ENCODE measurements at places on chromosomes 1 and 21.

DNA sequence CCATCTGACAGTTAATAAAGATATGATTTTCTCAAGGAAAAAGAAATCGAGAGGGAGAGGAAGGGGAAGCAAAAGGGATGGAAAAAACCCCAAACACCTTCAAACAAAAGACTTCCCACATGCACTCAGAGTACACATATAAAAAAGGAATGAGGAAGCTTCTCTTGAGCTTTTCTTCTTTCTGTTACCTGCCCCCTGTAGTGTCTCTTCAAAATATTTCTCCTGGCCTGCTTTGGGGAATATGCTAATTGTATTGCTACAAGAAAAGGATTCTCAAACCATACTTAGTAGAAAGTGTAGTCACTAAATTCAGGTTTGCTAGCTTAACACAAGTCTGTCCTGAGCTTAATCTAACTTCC, 58.7 kb downstream of the KIF14 start:
- no peak for DNase-seq

DNA sequence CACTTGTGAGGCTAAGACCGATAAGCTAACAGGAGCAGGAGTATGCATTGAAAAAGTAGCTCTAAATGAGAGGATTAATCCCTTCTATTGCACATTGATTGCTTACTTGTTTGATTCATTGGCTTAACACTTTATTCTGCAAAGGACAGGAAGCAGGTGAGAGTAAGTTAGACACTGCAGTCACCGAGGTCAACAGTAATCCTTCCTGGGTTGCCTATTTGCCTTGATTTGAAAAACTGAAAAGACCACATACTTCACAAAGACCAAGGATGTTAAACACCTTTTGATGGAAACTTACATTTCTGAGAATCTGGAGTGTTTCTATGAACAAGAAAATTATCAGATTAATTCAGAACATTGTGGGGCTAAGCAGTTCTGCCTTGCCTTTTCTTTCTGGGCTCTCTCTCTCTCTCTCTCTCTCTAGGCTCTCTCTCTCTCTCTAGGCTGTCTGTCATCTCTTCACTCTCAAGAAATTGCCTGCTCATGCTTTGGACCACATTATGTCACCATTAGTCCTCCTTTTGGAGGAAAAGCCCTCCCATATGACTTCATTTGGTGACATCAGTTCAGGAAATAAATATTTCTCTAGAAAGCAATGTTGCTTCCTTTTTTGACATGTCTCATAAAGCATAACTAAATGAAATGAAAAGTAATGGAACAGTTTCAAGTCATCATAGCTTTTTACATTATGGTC, 103.8 kb downstream of the TNFSF18 start:
- no peak for DNase-seq

DNA sequence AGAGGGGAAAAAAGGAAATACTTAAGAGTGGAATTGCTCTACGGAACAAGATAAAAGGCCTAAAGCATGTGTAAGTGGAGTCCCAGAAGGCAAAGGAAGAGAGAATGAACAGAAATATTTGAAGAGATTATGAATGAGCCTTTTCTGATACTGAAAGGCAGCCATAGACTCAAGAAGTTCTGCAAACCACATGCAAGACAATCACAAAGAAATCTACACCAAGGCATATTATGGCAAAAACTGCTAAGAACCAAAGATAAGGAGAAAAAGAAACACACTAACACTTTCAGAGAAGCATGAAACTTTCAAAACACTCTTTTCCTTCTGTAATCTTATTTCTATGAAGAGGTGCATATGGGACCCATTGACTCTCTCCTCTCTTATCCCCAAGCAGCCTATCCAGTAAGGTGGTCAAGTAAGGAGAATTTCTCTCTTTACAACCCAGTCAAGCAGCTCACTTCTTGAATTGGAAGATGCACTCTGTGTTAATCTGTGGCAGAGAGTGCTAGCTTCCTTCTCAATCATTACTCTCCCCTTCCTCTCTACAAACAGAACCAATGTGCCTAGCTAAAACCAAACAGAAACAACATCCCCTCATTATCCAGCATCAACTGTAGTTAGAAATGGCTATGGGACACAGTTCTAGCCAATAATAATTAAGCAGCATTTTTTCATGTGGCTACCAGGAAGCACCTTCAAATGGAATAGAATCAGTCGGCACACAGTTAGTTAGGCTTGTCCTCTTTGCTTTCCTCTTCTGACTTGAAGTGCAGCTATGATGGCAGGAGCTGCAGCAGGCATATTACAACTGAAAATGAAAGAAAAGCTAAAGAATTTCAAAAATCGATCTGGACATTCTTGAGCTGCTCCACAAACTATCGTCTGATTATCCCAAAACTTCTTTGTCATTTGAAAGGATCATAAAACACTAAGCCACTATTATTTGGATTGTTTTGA, 25.9 kb downstream of the KRTAP19-8 start:
- DNase-seq = no peak

GRCh38 chr1:40315239-40315794, 1.8 kb downstream of the COL9A2 start:
- peak; percentile 43 for DNase-seq

GRCh38 chr1:20367116-20367585, 76.5 kb downstream of the VWA5B1 start:
- no peak for DNase-seq

- DNase-seq = no peak
These were observed 4.3 kb downstream of the GPR88 start for GRCh38 chr1:100542285-100542684.

DNA sequence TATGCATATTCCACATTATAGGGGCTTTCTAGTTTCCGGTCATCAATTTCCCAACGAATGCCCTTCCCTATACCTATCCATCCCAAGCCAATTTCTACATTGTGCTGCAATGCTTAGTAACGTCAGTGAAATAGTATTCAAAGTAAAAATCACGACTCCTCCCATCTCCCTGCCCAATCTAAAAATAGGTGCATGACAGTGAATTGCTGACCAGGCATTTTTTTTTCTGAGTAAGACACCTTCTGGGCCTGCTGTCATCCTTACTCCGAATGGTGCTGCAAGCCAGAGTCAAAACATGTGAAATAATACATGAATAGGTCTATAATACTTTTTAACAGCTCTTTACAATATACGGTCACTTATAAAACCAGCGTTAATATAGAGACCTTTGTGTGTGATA, 120.2 kb downstream of the GREM2 start:
- DNase-seq = no peak

DNA sequence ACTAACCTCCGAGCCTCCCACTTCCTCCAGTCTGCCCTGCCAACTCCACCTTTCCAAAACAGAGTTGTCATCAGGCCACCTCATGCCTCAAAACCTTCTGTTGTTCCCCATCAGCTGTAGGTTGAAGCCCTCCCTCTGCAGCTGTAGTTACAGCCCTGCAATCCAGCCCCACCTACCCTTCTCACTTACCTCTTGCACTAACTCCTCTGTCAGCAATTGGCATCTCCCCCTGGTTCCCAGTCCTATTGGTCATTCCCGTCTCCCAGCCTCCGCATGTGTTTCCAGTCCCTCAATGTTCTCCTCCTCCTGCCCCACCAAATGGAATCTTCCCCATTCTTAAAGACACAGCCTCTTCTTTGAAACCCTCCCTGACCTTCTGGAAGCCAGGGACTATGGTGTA, 100.1 kb upstream of the GCLM start:
- DNase-seq = no peak

DNA sequence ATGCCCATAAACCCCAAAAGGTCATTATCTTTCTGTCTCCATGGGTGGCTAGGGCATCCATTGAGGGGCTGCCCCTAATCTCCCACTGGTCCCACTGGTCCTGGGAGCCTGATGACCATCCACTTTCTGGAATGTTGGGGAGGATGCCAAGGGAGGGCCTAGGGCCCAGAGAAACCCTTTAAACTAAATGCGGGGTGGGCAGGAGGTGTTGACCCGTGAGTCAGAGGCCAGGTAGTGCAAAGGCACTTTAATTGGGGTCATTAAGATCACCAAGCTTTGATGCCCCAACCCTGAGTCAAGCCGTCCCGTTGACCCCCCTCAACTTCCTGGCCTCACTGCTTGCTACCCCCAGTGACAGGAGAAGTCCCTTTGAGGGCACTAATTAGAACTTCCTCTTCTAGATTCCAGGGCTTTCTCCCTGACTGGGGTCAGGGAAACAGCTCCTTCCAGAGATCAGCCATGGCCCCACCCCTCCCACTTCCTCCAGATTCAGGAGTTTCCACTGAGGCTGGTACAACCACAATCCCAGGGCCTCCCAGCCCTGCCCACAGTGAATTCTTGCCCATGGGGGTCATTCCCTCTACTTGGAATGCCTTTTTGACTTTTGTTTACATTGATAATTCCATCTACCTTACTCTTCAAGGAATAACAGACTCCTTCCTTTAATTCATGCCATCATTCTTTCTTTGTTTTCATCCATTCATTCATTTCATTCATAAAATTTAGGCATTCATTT, 15.5 kb upstream of the SERINC2 start:
- no peak for DNase-seq

DNA sequence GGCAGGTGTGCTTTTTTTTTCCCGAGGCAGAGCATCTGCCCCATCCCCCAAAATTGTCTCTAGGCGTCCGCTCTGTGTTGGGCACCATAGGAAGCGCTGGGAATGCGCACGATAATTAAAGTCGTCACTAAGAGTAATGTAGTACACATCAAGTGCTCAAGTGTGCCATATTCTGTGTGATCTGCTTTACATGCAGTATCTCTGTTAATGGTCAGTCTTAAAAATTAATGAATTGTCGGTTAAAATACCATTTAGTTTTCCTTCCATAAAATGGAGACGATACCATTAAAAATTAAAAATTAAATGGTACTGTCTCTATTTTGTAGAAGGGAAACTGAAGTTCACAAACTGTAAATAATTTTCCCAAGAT, 544 bp upstream of the CCT8 start:
- DNase-seq = no peak

- DNase-seq = no peak
These were observed 35.5 kb downstream of the SH3GLB1 start for GRCh38 chr1:86739648-86740509.

DNA sequence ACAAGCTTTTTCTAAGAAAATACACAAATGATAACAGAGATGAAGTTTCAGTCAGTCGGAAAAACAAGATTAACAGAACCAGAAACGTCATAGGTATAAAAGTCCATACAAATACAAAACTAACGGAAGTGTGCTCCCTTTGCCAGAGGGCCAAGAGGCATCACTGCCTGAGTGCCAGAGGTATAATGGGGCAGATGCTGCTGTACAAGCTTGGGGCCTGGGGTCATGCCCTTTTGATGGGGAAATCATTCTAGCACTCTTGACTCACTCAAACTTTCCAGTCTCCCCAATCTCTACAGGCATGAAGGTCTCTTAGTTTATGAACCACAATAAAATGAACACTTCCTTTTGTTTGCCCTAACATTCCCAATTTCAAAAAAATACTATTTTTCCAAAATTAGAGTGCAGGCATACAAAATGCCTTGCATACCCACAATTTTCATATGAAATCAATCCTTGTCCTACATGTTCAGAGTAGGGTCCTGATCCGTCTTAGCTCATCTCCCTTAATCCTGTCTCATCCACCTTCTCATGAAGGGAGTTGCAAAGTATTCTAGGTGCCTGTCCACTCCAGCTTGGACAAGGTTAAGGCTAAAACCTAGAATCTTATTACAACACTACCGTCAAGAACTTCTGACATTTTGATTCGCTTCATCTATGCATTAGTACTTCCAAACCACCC, 1.5 kb downstream of the RPL22 start:
- no peak for DNase-seq

- no peak for DNase-seq
These were observed 58.6 kb upstream of the NBPF3 start for GRCh38 chr1:21381354-21381753.

DNA sequence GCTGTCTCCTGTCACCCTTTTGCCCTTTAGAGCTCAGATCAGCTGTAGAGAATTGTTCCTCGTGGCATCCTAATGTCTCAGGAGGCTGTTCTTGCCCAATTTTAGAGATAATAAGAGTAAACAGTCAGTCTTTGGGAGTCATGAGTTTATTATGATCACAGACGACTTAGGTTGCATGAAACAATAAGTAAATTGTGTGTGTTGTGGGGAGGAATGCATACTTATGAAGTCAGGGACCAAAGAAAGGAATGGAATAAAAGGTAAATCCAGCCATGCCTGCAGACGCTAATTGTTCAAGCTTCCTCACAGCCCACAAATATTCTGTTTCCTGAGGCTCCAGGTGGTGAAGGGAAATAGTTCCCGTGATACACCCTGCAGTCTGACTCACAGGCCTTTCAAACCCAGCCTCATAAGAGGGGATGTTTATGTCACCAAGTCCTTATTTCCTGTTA, 897 bp downstream of the EPHX4 start:
- DNase-seq = peak; percentile 41

DNA sequence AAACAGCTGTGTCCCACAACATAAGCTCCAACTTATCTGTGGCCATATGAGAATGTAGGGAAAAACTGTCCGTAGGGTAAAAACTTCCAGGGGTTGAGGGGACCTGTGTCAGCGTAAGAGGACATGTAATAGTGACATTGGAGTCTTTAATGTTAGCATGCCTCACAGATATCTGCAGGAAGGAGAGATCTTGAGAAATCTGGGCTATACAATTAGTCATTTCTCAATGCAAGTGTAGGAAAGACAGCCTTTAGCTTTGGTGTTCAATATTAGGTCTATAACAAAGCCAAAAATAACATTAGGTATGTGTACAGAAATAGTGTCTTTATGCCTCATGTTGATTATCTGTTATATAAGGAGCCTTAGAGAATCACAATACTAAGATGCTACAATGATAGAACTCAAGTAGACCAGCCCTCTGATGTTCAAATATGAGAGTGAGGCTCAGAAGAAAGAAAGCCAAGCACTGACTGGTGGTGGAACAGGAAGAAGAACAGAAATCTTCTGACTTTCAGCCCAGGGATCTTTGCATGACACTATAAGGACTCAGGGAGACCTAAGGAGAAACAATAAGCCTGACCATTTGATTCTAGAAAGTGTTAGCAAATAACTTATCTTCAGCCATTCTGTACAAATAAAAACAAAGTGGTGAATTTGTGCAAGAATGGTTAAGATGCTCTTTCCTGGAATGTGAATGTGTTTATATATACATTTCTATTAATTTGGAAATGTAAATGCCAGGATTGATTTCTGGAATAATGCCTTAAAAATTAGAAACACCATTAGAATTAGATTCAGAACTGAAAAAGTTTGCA, 152.6 kb downstream of the ZC3H11B start:
- no peak for DNase-seq

- DNase-seq = no peak
These were observed 126.8 kb upstream of the EDN2 start for GRCh38 chr1:41611068-41611931.

GRCh38 chr1:212491454-212491853, 58.7 kb downstream of the NENF start:
- no peak for DNase-seq
